ENCODE measurements at places on chromosomes 2 and 18.

DNA sequence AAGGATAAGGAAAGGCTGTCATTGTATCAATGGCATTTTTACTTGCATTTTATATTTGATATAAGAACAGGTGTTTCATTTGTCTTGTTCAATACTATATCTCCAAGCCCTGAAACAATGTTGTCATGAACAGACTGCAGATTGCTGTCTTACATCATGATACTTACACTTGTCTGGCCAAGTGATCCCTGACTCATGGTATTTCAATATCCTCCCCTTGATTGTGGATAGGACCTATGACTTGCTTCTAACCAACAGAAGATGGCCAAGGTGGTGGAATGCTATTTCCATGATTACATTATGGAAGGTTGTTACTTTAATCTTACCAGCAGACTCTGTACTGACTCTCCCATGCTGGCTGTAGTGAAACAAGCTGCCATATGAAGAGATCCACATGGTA is 471.1 kb downstream of the CCDC85A start:
- no peak for ATAC-seq

- ATAC-seq = no peak
Measured at GRCh38 chr2:3952866-3953516, 249.6 kb downstream of the DCDC2C start.

DNA sequence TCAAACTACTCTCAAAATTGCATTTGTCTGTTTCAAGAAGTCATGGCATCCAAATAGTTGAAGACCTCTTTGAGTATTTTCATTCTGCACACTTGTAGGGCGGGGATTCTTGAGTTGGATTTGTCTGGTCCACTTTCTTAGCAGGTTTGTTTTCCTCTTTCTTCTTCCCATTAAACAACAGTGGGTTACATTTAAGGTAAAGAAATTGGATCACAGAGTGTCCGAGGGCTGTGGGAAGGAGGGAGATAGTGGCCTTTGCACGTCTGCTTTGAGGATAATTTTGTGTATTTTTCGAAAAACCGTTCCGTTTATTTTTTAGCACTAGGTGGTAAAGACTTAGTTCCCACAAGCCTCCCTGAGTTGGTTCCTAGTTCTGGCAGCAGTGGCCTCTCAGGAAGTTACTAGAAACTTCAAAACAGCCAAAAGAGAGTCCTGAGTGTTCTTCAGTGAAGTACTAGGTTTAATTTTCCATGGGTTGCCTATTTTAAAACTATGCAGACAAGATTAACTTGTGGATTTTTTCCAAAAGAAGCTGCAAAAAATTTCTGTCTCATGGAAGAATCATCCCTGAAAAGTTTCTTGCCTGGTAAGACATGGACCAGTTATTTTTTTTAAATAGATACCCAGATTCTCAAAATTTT is 107.9 kb downstream of the CDC42EP3 start:
- ATAC-seq = no peak

DNA sequence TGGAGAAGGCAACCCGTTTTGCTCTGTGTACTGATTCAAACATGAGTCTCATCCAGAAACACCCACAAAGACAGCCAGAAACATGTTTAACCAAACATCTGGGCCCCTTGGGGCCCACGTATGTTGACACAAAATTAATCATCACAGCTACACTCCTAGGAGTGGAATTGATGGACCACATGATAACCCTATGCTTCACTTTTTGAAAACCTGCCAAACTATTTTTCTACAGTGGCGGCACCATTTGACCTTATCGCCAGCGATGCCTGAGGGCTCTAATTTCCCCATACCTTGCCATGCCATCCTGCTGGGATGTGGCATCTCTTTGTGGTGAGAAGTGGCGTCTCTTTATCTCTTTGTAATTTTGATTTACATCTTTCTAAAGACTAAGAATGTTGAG is 38.5 kb downstream of the PSMG2 start:
- ATAC-seq = no peak

DNA sequence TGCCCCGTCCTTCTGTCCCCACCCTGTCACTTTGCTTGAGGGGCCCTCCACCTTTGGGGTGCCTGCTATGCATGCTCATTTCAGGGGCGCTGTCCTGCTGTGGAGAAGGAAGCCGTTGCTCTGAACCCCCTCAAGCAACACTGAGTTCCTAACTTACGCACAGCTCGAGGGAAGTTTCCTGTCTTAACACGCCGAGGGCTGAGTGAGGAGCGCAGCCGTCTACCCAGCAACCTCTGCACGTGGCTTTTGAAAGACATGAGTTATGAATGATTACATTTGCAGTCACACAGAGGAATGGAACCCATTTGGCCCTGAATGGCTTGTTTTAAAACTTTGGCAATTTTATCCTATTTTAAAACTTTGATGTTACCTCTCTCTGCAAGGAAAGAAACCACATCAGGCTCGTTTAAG is 14.0 kb downstream of the RAMP1 start:
- ATAC-seq = no peak

DNA sequence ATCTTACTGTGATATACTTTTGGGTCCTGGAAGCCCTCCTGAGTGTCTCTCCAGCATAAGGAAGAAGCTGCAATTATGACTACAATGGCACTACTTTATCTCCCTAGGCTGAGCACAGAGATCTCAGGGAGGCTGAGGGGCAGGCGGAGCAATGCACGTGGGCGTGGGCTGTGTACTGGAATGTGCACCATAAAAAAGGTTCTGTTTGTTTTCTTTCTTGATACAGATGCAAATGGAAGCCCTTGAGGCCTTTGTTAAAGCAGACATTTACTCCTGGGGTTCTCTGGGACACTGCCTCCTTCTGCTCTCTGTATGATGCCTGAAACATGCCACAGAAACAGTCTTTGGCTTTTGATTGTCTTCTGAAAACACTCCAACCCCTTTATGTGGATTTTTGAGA is 79.1 kb upstream of the DLX2 start:
- ATAC-seq = no peak

DNA sequence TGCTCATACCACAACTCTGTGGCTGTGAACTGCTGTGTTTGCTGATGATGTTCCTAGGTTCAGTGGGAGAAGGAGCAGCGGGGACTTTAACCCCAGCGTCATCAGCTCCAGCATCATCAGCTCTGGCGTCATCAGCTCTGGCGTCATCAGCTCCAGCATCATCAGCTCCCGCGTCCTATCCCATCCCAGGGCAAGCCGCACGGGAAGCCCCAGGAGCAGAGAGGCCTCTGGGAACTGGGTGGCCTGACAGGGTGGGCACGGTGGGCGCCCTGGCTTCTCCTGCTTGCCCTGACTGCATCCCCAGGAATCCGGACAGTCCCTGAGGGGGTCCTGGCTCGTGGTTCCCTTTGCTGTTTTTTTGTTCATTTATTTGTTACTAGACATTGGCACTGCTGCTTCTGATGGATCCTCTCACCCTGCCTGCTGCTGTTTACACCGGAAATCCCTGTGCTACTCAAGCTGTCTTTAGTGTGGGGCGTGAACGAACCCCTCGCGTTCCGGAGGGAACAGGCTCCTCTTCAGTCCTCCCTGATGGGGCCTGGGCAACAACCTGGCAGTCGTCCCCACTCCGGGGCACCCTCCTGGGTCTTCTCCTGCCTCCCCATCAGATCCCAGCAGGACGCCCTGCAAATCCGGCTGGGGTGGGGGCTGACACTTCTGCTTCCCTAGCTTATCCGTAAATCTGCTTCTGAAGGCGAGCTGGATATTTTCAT is 67.1 kb upstream of the PXDN start:
- no peak for ATAC-seq

DNA sequence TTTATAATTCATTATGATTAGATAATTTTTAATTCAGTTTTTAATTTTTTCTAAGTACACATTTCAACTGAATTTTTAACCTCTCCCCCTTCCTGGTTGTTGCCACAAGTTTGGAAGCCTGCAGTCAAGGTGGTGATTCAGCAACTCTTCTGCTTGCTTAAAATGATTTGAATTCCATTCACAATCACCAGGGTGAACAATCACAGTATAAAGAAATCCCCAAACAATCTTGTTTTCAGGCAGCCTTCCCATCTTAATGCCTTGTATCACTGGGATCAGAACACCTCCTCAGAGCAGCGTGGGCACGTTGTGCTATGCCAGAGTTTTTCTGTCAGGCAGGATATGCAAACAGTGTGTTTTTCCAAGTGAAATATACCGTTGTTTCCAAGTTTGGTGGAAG is 46.7 kb upstream of the BARD1 start:
- ATAC-seq = no peak

DNA sequence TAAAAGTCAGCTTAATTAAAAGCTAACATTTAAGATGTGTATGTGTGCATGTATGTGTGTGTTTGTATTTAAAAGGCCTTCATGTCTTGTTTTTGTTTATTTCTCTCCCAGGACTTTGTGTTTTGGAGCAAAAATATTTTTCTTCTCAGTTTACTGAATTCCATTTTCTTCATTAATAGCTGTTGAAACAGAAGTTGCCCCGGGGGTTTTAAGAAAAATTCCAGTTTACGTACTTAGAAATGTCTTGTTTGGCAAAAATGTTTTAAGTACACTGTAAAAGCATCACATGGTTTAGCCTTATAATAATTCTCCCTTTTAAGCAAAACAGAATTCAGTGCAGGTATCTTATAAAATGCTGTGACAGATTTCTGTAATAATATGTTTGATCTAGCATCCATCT is 1233.0 kb upstream of the NRXN1 start:
- no peak for ATAC-seq

DNA sequence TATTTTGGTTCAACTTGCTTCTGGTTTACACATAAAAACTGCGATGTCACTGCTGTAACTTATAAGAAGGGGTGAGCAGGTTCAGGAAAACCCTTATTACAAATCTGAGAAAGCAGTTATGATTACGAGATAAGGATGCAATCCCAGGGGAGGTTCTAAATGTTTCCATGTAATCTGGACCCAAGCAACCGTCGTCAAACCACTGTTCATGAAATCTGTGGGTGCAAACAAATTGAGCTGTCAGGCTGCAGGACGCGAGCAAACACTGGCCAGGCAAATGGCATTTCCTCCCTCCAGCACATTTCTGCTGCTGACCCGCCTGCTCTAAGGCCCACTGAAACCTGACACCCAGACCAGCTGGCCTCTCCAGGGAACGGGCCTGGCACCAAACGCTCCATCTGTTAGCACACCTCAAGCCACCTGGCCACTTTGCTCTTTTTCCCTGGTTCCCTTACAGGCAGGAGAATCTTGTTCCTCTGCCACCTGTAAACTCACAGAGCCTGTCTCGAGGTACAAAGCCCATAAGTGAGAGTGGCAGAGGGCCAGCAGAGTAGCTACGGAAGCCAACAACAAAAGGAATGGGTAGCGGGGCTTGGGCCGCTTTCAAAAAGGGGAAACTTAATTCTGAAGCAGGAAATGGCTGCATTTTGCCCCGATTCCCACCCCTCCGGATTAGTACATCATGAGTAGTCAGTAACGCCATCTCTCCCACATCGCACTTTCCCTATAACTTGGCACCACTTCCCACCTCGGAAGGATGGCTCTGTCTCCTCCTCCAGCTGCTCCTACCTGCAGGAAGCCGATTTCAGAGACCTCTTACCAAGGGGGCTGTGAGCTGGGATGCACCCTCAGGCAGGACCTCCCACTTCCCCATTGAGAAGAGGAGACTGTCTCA is 26.5 kb downstream of the CRACDL start:
- peak; percentile 62 for ATAC-seq

DNA sequence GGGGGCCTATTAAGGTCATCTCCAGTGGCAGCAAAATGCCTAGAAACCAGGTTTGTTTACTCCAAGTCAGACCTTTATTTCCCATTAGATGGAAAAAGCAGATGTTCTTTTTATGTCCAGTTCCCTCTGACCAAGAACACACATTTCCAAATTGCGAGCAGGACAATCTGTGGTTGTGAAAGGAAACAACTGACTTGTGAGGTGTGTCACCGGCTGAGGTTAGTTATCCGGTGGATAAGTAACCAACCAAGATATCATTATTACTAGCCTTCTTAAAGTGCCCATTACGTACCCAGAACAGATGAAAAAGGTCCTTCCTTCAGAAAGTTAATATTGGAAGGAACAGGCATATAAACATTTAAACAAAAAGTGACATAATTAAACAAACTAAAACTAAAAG is 112.9 kb downstream of the THADA start:
- peak; percentile 73 for ATAC-seq

- no peak for ATAC-seq
Measured at GRCh38 chr2:195898505-195899191, 170.0 kb downstream of the DNAH7 start.

DNA sequence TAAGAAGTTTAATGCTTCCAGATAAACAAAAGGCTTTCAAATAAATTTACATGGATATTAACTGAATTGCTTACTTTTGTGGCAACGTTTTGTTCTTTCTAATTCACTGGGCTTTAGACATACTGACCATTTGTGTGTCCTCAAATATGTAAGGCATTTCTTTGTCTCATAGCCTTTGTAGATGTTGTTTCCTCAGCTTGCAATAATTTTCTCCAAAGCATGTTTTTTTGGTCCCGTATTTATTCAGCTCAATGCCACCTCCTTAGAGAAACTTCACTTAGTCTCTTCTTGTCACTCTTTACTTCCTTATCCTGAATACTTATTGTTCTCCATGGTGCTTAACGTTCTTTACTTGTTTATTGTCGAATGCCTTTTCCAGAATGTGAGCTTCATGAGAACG is 98.5 kb downstream of the NUP35 start:
- no peak for ATAC-seq

DNA sequence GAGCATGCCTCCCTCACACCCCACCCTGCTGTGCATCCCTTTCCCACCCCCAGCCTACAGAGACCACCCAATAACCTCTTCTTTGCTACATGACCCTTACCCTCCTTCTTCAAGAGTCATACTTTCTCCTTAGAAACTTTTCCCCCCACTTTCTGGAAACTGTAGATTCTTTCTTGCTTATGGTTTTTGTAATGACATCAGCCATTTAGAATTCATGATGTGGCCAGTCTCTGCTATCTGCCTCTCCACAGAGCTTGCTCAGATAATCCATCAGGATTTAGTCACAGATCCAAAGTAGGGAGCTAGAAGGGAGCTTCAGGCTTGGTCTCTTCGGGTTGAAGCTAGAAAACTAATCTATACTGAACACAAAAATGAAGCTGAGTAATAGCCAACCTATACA is 36.5 kb downstream of the GALM start:
- no peak for ATAC-seq

DNA sequence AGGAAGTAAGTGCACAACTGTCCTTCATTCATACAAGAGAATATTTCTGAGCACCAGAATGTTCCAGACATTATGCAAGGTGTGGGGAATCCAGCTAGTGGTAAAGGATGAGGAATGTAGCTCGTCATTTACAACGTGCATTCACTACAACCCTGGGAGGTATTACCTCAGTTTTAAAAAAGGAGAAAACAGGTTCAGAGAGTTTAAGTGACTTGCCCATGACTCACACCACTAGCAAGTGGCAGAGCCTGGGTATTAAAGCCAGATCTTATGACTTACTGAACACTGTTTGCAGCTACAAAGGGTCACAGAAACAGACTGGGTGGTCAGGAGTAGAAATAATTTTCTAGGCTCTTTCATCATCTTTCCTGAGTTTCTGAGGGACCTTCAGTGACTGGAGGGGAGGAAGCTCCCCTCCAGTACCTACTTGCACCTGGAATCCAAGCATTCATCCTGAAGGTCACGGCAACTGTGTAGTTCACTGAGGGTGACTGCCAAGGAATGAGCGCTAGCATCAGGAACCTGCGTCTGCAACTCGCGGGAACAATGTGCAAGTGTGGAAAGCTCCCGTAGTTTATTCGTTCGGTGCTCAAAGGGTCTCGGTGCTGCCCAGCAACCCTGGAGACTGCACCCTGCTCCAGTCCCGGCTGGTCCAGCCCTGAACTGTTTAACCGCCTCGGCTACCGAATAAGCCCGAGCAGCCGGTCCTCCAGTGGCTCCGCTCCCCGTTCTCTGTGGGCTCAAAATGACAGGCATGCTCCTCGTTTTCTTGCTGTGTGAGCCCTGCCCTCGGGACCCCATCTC is 647 bp downstream of the CCDC121 start:
- ATAC-seq = peak; percentile 50

GRCh38 chr2:144654523-144654922 is 134.6 kb upstream of the ZEB2 start:
- ATAC-seq = no peak
